Vagina (tissue), 2 donors: ENCODE measurements at places on chromosomes 11 and 22. TPM values are rescaled to one million over a fixed set of nuclear protein-coding genes. Genes with fewer than 3 reads are reported as not detected.

THAP12 gene
- total RNA-seq = 25.8 TPM

DNA sequence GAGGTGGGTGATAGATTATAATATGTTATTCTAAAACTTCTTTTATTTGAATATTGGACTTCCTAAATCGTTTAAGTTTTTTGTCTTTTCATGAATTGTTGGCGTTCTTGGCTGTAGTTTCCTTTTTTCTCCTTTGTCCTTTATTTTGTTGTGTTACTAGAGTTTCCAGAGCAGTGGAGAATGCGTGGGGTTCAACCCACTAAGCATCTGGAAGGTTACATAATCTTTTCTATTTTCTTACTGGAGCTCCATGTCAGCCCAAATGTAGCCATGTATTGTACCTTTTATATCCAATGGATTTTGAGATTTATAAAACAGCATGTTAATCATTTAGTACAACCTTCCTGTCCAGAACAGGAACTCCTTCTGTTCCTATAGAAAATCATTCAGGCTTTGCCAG is 63.2 kb downstream of the PPP6R3 start:
- DNase-seq = no peak

GRCh38 chr22:27482402-27482801 is 319.2 kb downstream of the MN1 start:
- no peak for DNase-seq

GRCh38 chr11:1049071-1049405 is 12.5 kb upstream of the MUC6 start:
- no peak for DNase-seq

DNA sequence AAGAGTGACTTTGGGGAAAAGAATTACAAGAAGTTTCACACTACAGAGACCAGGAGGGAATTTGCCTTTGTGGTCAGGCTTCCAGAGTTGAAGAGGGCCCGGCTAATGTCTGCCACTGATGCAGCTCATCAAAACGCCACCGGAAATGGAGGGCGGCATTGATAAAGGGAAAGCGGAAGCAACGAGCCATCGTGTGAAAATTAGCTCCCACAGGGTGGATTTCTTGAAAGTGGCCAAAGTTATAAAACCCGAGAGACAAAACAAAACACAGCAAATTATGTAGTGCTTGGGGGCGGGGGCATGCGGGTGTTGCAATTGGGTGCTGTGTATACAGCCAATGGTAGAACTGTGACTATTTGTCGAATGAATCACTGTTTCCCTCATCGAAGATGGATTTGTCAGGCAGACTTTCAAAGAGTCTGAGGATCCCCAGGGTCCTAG is 113.0 kb downstream of the ADAMTS15 start:
- no peak for DNase-seq

RAG1 gene
- 0.25 TPM for total RNA-seq

KRTAP5-7 gene
- total RNA-seq = not detected

- DNase-seq = no peak
Observed at GRCh38 chr11:128392259-128392658, 195.1 kb downstream of the ETS1 start.

VWCE gene
- 3.4 TPM for total RNA-seq

DNA sequence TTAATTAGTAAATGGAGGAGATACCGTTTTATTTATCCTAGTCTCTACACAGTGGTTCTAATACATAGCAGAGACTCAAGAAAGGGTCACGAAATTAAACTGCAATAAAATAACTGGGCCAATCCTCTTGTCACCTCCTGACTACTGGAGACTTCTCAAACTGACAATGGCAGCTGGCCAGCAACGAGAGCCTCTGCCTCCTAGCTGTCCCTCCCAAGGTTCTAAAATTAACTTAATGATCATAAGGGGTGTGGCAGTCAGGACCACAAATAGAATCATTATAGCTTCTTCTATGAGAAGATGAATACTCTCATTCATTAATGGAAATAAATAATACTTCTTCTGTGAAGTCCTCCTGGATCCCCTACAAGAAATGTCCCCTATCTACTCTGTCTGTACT is 63.8 kb upstream of the APOA1 start:
- DNase-seq = no peak

DNA sequence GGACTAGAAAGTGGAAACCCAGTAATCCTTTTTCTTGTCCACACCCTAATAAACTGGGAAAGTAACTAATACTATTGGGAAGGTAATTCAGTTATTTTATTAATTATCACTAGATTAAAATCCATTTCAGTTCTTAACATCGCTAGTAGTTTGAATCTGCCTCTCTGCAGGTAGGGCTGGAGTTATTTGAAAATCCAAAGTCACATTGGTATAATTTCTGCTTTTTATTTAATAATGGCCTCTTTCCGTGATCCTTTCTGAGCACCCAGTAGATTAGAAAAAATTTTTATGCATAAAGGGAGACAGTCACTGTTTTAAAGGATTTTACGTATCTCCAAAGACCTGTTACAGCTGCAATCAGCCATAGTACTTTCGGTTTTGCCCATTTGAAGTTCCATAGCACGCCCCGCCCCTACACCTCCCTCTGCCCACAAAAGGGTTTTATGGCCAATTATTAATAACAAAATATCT is 605 bp upstream of the COPB1 start:
- no peak for DNase-seq

FDXACB1 gene
- total RNA-seq = not detected

DNA sequence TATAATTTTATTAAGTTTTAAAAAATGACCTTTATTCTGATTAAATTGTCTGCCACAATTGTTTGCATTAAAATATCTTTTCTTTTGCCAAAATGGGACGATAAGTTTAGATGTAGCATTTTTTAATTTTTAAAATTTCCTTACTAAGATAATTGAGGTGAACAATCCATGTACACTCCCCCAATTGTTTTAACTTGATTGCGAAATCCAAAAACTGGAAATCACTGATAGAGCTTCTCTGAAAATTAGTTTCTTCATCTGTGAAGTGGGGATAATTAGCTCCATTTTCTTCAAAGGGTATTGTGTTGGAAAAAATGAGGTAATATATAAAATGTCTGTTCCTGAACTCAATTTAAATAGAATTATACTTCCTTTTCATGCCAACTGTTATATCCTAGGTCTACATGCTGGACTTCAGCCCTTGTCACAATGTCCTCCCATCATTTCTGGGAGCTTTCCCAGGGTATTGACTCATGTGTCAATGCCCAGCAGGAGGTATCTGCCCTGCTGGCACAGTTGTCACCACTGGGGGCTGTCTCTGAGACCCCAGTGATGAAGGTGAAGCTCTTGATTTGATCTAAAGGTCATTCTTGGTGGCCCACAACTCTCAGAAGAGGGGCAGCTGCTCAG is 28.7 kb upstream of the NAV2 start:
- DNase-seq = no peak

DNA sequence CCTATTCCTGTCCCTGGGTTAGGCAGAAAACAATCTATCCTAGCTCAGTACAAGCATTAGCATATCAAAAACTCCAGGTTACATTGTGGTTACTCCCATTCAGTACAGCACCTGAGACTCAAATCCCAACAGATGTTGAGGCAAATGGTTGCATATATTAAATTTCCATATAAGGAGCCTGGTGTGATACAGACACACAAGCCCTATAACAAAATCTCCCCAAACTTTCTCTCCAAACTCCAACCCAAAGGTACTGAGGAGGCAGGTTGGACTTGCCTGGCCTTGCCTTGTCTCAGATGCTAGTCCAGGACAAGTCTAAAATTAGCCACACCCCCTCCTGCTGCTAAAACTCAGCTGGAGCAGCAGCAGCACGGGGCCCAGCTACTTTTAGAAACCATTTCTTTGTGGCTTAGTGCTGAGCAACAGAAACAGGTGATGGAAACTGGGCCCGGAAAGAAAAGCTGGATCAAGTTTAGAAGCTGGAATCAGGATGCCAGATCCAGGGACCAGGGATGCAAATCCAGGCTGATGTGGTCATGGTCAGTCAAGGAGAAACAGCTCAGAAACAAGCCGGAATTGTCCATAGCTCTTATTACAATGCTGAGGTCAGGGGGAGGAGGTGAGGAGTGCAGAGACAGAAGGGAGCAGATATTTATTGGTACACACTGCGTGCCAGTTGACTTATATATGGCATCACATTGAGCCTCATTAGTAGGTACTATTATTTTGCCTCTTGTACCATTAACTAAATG is 73.7 kb upstream of the AMOTL1 start:
- no peak for DNase-seq

SCN4B gene
- 0.98 TPM for total RNA-seq

OR4C15 gene
- total RNA-seq = not detected

DNA sequence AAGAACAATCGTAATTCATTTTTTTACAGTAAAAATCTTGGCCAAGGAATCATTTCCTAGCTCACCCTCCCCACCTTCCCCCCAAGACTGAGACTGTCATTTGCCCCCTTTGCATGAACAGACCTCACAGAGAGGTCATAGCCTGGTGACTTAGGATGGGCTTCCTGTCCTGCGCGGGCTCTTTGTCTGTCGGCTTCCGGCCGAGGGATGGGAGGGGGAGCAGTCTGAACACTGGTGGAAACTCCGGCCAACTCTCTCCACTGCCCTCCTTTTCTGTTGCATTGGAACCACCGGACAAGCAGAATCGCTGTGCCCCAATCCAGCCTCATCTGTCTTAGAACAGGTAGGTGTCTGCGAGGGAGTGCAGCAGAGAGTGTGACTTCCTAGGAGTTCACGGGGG is 41.7 kb downstream of the TEAD1 start:
- DNase-seq = no peak

TEX54 gene
- not detected for total RNA-seq

GRCh38 chr11:100632941-100633452 is 54.1 kb upstream of the ARHGAP42 start:
- DNase-seq = no peak

DNA sequence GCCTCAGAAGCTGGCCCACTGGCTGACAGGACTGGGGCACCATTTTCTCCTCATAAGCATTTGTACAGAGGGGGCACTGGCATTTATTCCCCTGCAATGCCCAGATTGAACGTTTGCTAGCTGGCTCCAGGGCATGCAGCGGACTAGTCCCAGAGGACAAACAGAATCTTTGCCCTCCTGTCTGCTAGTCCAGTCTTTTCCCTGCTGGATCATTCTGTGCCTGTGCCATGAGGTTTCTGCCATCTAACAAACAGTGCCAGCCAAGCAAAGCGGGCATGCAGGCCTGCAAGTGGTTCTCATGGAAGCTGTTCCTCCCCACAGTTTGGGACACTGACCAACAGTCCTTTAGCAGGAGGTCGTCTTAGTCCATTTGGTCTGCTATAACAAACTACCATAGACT is 53.4 kb downstream of the KCNJ1 start:
- no peak for DNase-seq

ISX gene
- not detected for total RNA-seq

TUT1 gene
- total RNA-seq = 12.0 TPM

DNA sequence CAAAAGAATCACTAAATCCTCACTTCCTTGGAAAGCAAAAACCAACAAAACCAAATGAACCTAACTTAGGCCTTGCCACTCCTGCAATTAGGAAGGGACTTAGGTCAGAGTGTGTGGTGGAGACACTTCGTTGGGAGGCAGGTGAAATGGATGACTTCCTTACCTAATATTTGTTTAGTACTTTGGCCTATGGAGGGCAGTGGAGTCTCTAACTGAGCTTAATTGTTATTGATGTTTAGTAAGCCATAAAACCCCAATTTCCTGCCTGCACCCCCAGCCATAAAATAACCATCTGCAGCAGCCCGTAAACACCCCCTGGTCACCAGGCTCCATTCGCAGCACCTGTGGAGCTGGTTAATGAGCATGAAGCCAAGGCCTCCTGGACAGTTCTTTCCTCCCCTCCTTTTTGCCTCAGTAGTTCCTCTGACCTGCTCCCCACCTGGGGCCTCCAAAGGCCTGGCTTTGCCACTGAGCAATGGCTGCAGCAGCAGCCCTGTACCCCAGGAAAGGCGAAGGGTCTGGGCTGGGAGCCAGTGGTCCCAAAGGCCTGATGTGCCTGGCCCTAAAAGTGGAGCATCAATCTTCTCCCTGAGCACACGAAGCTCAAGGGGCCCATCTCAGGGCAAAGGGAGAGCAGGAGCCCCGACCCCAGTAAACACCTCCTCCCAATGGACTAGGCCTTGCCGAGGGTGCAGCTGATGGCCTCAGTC is 15.6 kb upstream of the SYT13 start:
- peak; percentile 55 for DNase-seq

CFAP300 gene
- 1.7 TPM for total RNA-seq

GRCh38 chr11:110279881-110280280 is 16.5 kb downstream of the RDX start:
- no peak for DNase-seq

DNA sequence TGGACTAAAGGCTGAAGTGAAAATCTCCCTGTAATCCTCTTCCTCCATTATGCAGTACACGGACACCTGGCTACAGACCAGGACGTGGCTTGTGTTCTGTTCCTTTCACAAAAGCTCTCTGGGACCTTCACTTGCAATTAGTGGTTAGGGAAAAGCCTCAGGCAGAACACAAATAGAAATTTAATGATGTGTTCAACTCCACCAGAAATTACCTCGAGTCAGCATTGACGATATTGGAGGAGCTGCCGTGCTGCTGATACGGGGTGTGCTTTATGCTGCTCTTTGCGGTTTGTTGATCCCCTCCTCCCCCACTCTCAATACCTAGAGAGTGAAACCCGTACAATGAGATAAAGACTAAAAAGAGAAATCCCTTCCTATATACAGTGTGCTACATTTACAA is 48.9 kb downstream of the POLD3 start:
- no peak for DNase-seq

- DNase-seq = no peak
Observed at GRCh38 chr11:28296426-28296825, 188.2 kb downstream of the METTL15 start.

DNA sequence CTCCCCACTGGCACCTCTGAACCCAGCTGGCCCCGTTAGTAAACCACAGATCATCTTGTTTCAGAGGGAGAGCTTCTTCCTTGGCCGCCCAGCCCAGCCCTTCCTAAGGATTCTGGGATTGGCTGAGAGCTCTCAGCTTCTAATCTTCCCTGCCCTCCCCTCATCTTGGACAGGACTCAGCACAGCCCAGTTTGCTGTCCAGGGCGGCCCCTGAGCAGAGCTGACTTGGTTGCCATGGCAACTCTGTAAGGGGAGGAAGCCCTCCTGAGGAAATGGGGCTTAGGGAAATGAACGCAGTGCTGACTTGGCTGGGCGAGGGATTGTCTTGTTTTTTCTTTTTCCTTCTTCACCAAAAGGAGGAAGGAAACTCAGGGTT is 4.6 kb downstream of the APOL4 start:
- no peak for DNase-seq

DNA sequence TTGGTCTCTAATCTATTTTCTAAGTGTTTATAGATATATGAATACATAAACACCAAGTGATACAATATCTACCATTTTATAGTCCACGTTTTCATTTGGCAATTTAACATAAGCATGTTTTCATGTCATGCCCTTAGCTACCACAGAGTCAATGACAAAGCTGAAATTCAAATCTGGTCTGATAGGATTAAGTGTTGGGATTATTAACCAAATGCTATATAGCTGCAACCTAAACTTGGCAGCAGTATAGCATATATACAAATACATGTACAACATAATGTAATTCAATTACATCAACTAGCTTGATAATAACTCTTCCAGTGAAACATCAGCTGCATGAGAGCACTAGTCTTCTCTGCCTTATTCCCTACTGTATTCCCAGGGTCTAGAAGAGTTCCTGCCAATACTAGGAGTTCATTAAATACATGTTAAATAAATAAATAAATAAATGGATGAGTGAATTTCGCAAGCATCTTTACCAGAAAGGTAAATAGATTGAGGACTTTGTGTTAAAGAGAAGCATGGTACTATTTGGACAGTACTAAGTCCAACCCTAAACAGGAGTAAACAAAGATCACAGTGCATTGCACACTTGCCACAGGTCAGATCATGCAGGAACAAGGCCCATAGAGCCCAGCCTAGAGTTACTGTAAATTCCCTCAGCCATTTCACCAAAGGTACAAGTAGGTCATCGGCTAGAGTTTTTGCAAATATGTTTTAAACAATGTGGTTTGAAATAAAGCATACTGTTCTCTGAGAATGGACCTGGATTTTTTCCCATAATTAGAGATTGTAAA is 12.8 kb downstream of the SAA4 start:
- DNase-seq = no peak
